ENCODE measurements at places on chromosomes 16 and 17. TPM values are rescaled to one million over a fixed set of nuclear protein-coding genes. Genes with fewer than 3 reads are reported as not detected.
A peak's percentile ranks its signal among the peaks of the same experiment; 100 is the strongest.

Gene C16orf46
- total RNA-seq, result 0.32 TPM

DNA sequence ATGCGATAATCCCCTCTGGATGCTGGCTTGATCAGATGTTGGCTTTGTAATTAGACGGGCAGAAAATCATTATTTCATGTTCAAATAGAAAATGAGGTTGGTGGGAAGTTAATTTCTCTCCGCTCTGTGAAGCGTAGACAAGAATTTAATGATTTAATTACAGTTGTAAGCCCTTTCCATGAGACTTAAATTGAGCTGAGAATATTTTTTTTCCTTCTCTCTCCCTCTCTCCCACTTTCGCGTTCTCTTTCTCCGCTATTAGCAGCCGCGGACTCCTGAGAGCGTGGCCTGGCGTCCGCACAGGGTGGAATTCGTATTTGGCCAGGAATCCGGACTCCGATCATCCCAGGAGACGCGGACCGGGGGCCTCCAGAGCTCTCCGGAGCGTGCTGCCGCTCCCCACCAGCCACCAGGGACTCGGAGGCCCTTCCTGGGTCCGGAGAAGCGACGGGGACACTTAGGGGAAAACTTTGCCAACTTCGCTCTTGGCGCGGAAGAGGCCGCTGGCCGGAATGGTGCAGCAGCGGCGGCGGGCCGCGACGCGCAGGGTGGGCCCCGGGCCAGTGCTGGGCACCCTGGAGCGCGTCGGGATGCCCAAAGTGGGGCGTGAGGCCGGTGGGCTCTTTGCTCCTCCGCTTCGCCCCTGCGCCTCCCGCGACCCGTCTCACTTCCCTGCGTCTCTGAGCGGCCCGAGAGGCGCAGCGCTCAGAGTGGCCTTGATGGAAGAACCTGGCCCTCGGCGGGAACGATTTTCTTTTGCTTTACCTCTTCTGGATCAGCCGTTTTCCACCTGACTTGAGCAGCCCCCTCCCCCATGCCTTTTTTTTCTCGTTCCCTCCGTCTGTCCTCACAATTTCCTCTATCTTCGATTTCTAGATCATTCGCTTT, 3.6 kb upstream of the IRX3 start:
- DNase-seq, result no peak

- DNase-seq, result peak; percentile 68
Measured at GRCh38 chr17:2954898-2955445, 108.4 kb downstream of the OR1D5 start.

DNA sequence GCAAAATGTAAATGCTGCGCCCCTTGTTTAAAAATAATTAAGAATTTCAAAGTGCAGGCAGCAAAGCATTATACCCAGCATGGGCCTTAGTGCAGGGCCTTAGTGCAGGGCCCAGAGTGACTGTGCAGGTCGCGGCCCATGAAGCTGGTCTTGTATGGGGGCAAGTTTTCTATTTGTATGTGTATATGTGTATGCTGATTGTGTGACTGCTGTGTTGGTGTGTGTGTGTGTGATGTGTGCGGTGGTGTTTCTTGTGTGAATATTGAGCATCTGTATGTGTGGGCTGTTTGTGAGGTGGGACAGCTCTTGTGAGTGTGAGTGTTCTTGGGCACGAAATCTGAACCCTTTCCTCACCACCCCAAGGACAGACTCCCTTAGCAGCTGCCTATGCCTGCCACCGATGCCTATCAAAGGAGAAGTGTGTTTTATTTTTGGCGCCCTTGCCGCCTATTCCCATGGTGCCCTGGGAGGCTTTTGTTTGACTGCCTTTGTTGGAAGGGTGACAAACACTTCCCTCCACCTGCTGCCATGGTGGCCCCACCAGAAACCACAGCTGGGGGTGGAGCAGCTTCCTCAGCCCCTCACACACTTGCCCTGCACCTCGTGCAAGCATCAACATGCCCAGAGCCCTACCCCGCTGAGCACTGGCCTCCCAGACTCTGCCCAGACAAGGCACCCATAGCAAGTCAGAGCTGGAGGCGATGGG, 18.0 kb downstream of the CCR7 start:
- DNase-seq, result peak; percentile 99

DNA sequence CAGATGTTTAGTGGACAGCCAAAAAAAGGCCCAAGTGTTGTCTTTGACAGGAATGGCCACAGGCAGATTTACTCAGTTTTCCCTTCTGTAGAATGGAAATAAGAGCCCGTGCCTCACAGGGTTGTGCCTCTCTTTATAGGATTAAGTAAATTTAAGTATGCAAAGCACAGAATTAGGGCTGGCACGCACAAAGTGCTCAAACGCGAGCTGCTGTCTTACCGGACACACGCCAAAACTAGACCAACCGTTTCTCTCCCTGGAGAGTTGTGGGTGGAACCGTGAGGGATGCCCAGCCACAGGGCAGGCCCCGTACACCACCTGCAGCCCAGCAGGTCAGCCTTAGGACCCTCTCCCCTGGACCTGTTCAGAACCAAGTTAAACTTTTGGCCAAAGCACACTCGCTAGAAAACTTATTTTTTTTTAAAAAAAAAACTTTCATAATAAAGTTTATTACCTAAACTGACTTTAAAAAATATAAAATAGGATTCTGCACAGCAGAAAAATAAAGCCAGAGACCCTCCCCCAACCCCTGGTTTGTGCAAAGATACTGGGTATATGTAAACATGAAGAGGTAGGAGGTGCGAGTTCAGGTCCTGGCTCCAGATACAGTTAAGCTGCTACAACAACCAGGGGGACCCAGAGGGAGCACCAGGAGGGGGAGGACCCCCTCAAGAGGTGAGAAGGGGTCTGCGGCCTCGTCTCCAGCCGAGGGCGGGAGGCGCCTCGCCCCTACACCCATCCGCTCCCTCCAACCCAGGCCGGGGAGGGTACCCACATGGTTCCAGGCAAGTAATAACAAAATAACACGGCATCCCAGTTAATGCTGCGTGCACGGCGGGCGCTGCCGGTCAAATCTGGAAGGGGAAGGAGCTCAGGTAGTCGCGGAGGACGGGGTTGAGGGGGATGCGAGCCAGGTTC, 1.8 kb downstream of the SOCS1 start:
- no peak for DNase-seq

Gene MGAT5B
- 0.35 TPM for total RNA-seq

DNA sequence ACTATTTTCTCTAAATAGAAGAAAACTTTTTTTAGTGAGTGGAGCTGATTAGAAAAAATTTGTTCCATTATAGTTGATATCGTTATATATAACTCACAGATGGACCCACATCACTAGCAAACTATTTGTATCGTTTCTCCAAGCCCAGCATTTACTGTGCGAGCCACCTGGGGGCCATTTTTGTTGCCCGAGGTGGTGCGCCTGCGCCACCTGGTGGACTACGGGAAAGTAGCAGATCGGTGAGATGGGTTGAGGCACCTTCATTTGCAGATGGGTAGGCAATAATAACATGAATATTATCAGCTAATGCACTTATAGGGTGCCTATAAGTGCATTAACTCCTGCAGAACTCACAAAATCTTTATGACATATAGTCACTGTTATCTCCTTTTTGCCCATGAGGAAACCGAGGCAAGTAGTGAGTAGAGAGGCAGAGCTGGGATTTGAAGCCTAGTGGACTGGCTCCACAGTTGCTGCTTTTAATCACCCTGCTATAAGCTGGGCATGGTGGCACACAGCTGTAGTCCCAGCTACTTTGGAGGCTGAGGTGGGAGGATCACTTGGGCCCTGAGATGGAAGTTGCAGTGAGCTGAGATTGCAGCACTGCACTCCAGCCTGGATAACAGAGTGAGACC, 23.2 kb upstream of the NTN1 start:
- DNase-seq, result peak; percentile 52

Gene P2RX1
- not detected for total RNA-seq

Gene SGF29
- 13.1 TPM for total RNA-seq

DNA sequence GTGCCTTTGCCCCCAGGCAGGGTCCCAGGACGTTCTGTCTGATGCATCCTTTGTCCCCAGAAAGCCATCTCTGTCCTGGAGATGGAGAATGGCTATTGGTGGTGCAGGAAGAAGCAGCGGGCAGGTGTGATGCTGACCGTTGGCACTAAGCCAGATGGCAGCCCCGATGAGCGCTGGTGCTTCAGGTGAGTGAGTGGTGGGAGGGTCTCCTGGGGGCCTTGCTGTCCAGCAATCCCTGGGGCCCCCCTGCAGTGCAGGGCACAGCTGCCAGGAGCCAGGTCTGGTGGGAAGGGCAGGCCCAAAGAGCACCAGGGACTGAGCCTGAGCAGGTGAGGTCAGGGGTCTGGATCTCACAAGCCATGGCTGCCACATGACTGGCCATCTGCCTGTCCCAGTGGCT, 18.1 kb downstream of the TRPV2 start:
- no peak for DNase-seq

DNA sequence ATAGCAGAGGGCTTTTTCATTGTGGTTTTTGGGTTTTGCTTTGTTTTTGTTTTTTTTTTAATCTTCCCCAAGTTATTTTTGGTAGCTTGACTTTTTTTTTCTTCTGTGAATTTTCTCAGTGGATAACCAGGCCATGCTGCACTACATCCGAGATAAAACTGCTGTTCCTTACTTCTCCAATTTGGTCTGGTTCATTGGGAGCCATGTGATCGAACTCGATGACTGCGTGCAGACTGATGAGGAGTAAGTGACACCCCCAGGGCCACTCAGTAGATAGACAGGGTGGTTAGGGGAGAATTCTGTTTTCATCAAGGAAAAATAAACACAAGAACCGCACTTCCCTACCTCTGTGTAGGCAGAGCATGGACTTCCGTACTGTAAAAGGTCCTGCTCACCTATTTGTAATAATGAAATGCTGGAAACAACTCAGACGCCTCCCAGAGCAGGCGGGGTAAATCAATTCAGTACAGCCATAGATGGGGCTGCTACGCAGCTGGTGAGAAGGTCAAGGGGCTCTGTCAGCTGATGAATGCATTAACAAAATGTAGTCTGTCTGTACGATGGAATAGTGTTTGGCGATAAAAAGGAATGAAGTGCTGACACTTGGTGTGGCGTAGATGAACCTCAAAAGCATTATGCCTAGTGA, 28.6 kb downstream of the CLEC16A start:
- DNase-seq, result no peak

Gene LPO
- not detected for total RNA-seq

GRCh38 chr16:52167328-52167727, 379.6 kb downstream of the TOX3 start:
- DNase-seq, result no peak

DNA sequence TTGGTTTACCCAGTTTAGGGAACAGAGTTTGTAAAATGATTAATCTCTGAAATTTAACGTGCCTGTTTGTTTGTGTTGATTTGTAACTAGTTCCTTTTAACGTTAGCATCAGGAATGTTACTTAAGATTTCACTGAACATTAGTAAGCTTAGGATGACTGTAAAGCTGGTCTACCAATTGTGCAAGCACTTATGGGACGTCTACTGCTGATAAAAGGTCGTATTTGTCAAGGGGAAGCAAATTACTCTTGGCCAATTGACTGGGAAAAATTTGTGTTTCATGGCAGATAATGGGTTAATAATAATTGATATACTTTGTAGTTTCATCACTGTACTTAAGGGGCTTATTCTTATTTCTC, 11.8 kb downstream of the METTL9 start:
- DNase-seq, result no peak

Data from SJCRH30 (cell line).